Stimulated activated CD4-positive, alpha-beta T cell treated with anti-CD3 and anti-CD28 coated beads, Interleukin-4, amount 100 ng/mL, for 24 hours (primary cell): ENCODE measurements at places on chromosomes 2 and 18.

GRCh38 chr18:75369026-75369721 lies 58.3 kb downstream of the SMIM21 start:
- DNase-seq: no peak

GRCh38 chr2:171322928-171323327 lies 110.9 kb downstream of the METTL8 start:
- DNase-seq: no peak

- DNase-seq: no peak
Observed at GRCh38 chr2:37742286-37742685, 70.8 kb upstream of the CDC42EP3 start.

GRCh38 chr2:133476931-133477615 lies 91.2 kb downstream of the NCKAP5 start:
- DNase-seq: no peak

DNA sequence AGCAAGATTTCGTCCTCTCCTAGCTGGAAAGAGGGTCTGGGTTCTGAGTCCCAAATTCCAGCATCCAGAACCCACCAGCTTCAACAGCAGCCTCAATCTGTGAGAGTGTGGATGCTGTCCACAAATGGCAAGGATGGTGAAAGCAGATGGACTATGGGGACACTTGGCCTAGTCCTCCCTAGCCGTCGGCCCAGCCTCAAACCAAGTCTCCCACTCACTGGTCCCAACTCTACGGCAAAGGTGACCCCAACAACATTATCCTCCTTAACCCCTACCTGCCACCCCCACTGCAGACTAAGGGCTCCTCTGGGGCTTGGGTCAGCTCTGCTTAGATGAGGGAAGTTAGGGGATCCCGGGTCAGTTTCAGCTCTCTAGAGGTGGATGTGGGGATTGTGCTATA lies 57.3 kb downstream of the TNS1 start:
- DNase-seq: no peak

DNA sequence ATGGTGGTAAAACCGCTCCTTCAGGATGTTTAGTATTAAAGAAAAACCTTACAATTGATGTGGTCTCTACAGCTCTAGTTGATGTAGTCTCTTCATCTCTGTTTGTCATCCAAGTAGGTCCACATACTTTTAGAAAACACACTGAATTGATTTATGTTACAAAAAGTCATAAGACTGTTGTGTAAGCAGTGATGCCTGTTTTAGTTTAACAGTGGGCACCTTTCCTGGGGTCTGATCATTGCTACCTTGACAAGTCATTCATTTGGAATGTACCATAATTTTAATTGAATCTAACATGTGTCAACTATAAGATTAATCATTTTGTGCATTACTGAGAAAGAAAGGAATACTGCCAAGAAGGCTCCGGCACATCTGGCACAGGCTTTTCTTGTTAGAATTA lies 34.3 kb downstream of the GIGYF2 start:
- DNase-seq: no peak

DNA sequence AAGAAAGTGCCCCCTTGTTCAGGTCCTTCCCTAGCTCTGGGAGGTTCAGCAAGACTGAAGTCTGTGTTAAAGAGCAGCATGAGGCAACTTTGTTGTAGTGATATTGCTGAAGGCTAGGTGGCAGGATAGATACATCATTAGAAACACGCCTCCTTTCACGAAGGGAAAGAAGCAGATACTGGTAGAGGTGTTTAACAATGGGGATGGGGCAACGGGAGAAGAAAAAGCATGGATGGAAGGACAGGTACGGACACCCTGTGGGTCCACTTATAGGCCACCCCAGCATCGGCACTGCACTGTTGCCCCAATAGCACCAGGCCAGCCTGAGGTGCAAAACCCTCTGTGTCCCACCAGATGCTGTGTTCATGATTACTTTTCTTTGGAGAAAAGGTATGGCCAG lies 3.5 kb upstream of the IGFBP5 start:
- no peak for DNase-seq

GRCh38 chr2:86675104-86675503 lies 45.0 kb upstream of the RMND5A start:
- no peak for DNase-seq

GRCh38 chr18:68033466-68033865 lies 516.9 kb upstream of the DSEL start:
- no peak for DNase-seq

- DNase-seq: no peak
Observed at GRCh38 chr2:71776227-71776626, 322.9 kb downstream of the DYSF start.
